ENCODE measurements at places on chromosomes 16 and 17. TPM values are rescaled to one million over a fixed set of nuclear protein-coding genes. Genes with fewer than 3 reads are reported as not detected.

C1QBP gene
- 202 TPM for total RNA-seq

- no peak for DNase-seq
These were observed 3.2 kb downstream of the NDE1 start for GRCh38 chr16:15653227-15653626.

- no peak for DNase-seq
These were observed at the start of gene ABCC11 for GRCh38 chr16:48247311-48247710. ABCC11 (minus strand) TSS chr16:48247539; CDS start chr16:48231921, 15,618 bp downstream.

DNA sequence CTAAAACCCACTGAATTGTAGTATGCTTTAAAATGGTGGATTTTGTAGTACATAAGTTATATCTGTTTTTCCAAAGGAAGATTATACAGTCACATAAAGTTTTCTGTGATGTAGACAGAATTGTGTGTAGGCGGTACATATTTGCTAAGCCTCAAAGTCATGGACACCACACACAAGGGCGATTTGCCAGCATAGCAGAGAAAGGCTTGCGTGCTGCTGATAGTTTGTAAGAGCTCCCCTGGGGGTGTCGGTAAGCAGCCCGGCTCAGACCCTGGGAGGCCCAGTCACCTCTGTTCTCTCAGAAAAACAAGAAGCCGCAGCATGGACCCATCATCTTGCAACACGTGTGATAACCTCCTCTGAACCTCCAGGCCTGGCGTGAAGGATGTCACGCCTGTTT, 38.3 kb upstream of the AKTIP start:
- DNase-seq, result no peak

- DNase-seq, result no peak
These were observed 25.4 kb upstream of the B4GALNT2 start for GRCh38 chr17:49107211-49107557.

DNA sequence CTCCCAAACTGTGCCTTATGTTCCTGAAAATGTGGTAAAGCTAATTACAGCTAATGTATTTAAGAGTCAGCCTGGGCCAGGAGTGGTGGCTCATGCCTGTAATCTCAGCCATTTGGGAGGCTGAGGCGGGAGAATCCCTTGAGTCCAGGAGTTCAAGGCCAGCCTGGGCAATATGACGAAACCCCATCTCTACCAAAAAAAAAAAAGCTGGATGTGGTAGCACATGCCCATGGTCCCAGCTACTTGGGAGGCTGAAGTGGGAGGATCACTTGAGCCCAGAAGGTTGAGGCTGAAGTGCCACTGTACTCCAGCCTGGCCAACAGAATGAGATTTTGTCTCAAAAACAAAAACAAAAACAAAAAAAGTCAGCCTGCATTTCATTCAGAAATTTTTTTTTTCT, 33.2 kb upstream of the C17orf78 start:
- no peak for DNase-seq

DNA sequence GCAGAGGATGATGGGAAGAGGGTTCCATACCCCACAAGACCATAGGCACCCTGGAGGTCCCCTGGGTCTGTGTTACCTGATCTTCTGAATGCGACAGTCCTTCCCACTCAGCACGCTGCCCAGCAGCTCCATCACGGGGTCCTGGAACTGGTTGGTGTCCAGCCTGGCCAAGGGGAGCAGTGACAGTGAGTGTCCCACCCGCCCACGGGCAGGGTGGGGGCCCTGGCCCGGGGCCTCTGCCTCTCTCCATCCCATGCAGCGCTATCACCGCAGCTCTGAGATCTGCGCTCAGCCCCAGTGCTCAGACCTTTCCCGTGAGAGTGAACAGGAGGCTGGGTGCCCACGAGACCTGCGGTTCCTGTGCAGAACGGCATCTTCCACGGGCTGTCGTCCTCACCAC, 15.6 kb downstream of the NLRC3 start:
- DNase-seq, result no peak

OR3A3 gene
- not detected for total RNA-seq

GUCY2D gene
- total RNA-seq, result not detected

- DNase-seq, result peak; percentile 79
These were observed 16.6 kb downstream of the COPRS start for GRCh38 chr17:31842195-31843069.

IGF2BP1 gene
- 536 TPM for total RNA-seq

DNA sequence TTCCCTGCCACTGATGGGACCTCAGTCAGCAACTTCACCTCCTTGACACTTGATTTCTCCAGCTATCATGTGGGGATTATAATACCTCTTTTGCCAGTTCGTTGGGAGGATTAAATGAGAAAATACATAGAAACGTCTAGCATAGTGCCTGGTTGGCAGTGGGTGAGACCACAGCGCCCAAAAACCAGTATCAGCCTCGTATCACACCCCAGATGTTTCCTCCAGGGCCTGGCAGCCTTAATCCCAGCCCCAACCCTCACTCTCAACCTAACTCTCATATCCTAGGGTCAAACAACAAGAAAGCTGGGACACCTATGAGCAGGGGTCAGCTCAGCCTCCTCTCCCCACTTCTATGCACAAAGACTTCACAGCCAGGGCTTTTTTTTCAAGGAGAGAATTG, 14.0 kb upstream of the C16orf78 start:
- DNase-seq, result no peak

GRCh38 chr16:57962046-57962445, 8.9 kb downstream of the CNGB1 start:
- DNase-seq, result no peak

- peak; percentile 55 for DNase-seq
These were observed 2.5 kb upstream of the RAB11FIP4 start for GRCh38 chr17:31388770-31389656.

NF1 gene
- total RNA-seq, result 62.9 TPM

GRCh38 chr17:17681187-17681743, at the start of gene RAI1:
RAI1 (plus strand) TSS chr17:17681458; CDS start chr17:17792949, 111,491 bp downstream.
- DNase-seq, result peak; percentile 72

- no peak for DNase-seq
These were observed 158.8 kb downstream of the PRKCB start for GRCh38 chr16:23994615-23995014.

DNA sequence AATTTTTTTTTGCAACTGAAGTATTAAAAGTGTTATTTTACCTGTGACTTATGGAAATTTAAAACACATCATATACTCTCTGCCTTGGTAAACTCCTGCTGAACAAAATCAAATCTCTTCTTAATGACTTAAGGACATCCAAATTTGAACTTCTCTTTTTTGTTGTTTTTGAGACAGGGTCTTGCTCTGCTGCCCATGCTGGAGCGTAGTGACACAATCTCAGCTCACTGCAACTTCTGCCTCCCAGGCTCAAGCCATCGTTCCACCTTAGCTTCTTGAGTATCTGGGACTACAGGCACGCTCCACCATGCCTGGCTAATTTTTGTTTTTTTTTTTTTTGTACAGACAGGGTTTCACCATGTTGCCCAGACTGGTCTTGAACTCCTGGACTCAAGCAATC, 56.1 kb downstream of the SKAP1 start:
- DNase-seq, result no peak

- DNase-seq, result no peak
These were observed 427.1 kb downstream of the GRIN2A start for GRCh38 chr16:9755081-9755480.

CASKIN2 gene
- 44.5 TPM for total RNA-seq

GRCh38 chr17:76204277-76204676, 36.0 kb downstream of the RNF157 start:
- DNase-seq, result no peak

MPP3 gene
- 13.8 TPM for total RNA-seq

DNA sequence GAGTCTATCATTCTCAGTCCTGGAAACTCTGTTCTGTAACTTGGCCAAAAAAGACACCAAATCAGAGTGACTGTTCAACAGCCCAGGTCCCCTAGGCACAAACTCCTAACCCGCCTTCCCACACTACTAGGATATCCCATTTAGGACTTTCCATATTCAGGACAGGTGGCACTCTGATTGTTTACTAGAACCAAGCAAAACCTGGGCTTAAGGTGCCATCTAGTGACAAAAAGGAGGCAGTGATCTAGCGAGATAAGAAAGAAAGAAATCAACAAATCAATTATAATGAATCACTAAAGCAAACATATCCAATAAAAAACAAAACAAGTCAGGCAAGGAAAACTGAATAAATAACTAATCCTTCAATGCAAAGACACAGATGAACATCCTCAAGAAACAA, 203.9 kb downstream of the CEP112 start:
- no peak for DNase-seq

DNA sequence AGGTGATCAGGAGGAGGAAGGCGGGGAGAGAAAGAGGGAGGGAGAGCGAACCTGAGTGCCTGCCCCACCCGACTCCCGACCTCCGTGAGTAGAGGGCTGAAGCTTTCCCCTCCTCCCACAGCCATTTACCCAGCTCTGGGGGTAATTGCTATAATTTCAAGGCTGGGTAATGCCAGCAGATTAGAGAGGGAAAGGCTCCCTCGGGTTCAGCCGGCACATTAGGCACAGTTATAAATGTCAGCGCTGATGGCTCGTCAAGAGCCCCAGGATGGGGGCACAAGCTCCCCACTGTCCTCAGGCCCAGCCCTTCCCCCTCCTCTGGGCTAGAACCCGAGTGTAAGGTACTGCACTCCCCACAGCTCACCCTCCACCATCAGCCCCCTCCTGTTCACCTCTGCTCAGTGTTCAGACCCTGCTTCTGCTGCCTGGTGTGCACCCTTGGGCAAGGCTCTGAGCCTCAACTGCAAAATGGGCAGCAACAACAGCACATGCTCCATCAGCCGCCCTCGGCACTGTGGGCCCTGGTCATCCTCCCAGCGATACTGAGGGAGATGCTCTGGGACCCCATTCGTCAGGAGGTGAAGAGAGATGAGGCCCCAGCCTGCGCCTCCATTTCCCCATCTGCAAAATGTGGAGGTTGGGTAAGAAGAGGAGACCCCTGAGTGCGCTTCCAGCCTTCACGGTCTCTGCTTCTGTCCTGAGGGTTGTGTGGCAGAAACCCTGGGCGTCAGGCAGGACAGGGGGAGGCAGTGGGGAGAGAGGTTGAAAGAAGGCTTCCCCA, 77.2 kb downstream of the NT5M start:
- DNase-seq, result no peak

CLEC10A gene
- not detected for total RNA-seq

- no peak for DNase-seq
These were observed 17.8 kb downstream of the MBTPS1 start for GRCh38 chr16:84098939-84099338.

CLEC3A gene
- not detected for total RNA-seq

- no peak for DNase-seq
These were observed 506.2 kb downstream of the WWOX start for GRCh38 chr16:78605548-78606101.

- no peak for DNase-seq
These were observed 1.3 kb upstream of the RDM1 start for GRCh38 chr17:35931794-35932425.

DNA sequence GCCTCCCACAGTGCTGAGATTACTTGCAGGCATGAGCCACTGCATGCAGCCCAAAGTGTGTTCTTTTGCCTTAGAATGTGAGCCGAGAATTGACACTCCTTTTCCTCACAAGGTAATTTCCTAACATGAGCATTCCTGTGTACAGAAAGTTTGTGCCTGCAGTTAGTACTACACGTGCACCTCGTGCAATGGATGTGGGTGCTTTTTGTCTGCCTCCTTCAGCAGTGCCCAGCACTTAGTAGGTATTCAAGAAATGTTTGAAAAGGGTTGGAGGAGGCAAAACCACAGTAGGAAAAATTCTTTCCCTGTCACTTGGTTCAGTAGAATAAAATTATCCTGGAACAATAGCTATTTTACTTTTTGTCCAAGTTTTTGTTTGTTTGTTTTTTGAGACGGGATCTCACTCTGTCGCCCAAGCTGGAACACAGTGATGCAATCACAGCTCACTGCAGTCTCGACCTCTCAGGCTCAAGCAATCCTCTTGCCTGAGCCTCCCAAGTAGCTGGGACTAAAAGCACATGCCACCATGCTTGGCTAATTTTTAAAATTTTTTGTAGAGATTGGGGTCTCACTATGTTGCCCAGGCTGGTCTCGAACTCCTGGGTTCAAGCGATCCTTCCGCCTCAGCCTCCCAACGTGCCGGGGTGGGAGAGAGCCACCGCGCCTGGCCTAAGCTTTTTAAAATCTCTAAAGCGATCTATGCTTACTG, 2.4 kb downstream of the NDE1 start:
- DNase-seq, result no peak

GRCh38 chr17:82740906-82741759, 5.7 kb downstream of the FN3K start:
- DNase-seq, result no peak

- DNase-seq, result peak; percentile 14
These were observed 19.9 kb upstream of the ZNF750 start for GRCh38 chr17:82859431-82860403.

ABCA9 gene
- total RNA-seq, result 1.3 TPM

DNA sequence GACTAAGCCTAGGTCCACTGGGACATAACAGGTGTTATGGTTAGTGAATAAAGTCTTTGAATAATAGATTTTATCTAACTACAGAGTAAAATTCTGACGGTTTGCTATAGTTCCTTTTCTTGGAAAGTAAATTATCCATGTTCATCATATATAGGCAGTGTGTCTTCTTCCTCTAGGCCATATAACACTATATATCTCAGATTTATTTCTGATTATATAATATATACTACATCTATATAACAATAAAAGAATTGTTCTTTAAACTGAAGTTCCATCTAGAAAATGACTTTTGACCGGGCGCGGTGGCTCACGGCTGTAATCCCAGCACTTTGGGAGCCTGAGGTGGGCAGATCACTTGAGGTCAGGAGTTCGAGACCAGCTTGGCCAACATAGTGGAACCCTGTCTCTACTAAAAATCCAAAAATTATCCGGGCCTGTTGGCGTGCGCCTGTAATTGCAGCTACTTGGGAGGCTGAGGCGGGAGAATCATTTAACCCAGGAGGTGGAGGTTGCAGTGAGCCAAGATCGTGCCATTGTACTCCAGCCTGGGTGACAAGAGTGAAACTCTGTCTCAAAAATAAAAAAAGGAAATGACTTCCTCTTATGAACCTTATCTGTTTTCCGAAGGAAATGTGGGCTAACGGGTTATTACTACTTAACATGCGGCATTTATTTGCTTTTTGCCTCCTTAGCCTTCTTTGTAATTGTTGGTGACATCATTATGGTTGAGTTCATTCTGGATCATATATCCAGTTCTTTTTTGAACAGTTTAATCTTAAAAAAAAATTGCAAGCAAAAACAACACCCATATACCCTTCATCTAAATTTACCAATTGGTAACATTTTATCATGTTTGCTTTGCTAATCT, 29.2 kb downstream of the NOL11 start:
- DNase-seq, result no peak

DNA sequence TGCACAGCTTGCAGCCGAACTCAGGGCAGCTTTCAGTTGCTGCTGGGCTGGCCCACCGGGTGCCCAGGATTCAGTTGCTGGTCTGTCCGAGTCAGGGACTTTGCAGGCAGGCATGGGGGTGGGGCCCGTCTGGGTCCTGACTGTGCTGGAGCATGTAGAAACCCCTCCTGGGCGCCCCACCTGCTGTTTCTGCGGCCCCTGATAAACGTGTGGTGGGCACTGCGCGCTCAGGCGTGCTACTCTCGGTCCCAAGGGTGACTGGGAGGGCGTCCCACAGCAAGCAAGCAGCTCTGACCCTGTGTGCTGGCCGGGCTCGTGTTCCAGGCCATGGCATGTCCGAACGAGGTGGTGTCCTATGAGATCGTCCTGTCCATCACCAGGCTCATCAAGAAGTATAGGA, 12.6 kb downstream of the TSC2 start:
- DNase-seq, result no peak

IRX5 gene
- 12.7 TPM for total RNA-seq

GRCh38 chr16:54070789-54071343, 215.7 kb downstream of the IRX3 start:
- no peak for DNase-seq

- DNase-seq, result no peak
These were observed 41.9 kb downstream of the JPH3 start for GRCh38 chr16:87644186-87644585.

SLC13A2 gene
- not detected for total RNA-seq

GRCh38 chr16:55914383-55914782, 39.2 kb upstream of the CES5A start:
- DNase-seq, result no peak
